RWPE2 (cell line): ENCODE measurements at places on chromosomes 12 and 14.

- DNase-seq, result no peak
These were observed 102.2 kb downstream of the ERC1 start for GRCh38 chr12:1093166-1093751.

- no peak for DNase-seq
These were observed 366.3 kb upstream of the GARIN6 start for GRCh38 chr12:99281277-99281676.

GRCh38 chr12:99413751-99414150 lies 233.8 kb upstream of the GARIN6 start:
- DNase-seq, result no peak

- no peak for DNase-seq
These were observed 139.9 kb downstream of the DUSP6 start for GRCh38 chr12:89212339-89212771.

GRCh38 chr14:47785058-47785457 lies 109.7 kb upstream of the MDGA2 start:
- no peak for DNase-seq

DNA sequence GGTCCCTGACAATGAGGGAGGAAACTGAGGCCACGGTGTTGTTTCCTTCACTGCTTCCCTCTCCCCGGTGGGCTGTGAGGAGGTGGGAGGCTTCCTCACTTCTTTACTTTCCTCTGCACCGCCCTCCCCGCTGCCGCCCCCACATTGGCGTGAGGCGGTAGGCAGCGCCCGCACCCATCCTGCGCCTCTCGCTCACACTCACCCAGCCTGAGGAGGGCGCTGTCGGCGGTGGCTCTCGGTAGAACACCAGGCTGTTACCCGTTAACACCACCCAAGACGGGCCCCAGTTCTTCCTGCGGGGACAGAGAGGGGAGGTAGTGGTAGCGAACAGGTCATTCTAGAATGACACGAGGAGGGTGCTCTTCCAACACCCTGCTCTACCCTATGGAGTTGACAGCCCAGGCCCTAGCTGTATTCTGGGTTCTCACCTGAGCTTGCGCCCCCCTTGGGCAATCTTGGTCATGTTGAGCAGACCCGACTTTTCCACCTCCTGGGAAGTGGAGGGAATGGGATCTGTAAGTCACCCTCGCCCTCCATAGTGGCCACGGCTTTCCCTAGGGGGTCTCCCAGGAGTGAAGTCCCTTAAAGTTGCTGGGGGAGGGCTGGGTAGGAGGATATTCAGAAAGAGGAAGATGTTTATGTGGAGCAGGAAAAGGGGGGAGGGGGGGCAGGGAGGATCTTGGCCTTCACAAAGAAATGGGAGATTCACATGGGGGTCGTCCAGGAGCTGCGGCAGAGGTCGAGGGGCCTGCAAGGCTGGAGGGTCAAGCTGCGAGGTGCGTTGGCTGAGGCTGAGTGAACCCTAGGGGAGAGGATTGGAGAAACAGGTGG lies 3.3 kb downstream of the ARHGAP9 start:
- DNase-seq, result no peak

- DNase-seq, result no peak
These were observed 5.8 kb downstream of the PTGER2 start for GRCh38 chr14:52319919-52320318.

DNA sequence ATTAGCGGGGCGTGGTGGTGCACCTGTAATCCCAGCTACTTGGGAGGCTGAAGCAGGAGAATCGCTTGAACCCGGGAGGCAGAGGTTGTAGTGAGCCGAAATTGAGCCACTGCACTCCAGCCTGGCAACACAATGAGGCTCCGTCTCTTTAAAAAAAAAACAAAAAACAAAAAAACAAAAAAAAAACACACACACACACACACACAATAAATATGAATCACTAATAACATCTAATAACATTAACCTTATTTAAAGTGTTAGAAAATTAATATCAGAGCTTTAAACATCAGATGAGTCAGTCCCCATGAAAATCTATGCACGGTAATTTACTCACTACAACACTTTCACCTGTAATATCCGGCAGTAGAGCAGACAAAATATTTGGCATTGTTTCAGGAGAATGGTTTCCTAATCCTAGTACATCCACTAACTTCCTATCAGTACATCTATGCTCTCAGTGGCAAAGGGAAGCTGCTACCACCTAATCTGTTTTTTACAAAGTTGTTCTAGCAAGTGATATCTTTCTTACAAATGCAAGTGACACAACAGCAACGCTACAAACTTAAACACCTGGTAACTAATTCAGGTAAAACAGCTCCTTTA lies 36.2 kb downstream of the MED13L start:
- no peak for DNase-seq

DNA sequence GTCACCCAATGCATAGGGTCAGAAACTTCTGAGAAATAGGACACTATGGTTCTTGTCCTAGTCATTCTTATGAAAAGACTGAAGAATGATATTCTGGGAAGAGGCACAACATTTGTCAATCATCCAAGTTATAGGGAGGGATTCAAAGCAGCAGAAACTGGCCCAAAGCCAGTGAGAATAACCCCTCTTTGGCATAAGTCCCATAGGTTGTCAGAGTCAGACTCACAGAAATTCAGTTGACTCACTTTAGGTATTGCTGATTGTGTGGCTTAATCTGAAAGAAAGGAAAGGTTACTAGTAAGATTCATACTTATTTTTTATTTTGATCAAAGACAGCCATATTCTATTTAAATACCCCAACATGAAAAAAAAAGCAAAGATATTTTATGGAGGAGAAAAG lies 151.0 kb downstream of the SRGAP1 start:
- DNase-seq, result no peak

DNA sequence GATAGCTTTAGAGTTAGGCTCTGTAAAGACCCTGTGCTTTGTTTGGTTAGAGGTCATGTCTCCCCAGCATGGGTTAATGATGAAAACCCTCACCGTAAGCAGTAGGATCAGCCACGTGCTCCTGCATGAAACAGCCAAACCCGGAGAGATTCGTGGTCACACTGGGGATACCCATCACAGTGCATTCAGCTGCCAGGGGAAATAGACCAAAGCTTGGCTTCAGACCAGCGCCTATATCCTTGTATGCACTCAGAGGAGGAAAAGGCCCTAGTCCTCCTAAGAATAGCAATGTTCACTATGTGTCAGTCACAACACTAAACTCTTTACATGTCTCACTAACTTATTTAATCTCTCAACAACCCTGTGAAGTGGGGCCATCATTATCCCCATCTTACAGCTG lies 16.3 kb downstream of the SPX start:
- DNase-seq, result no peak

DNA sequence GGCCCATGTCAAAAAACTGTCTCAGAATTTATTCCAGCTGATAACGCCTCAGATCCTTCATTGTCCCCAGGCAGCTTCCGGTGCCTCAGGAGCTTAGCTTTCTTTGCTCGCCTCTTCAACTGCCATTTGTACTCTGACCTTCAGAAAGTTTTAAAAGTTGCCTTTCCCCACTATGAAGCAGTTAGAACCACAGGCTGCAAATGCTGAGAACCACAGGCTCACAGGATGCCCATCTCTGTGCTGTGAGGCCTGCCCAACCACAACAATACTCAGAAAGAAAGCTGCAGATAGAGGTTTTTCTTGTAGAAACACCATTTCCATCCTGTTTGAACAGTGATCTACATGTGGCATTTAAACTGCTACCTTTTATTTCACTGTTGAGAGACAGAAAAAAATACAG lies 131.1 kb downstream of the PRKCH start:
- DNase-seq, result no peak

GRCh38 chr12:57129321-57129842 lies 1.1 kb downstream of the LRP1 start:
- no peak for DNase-seq

DNA sequence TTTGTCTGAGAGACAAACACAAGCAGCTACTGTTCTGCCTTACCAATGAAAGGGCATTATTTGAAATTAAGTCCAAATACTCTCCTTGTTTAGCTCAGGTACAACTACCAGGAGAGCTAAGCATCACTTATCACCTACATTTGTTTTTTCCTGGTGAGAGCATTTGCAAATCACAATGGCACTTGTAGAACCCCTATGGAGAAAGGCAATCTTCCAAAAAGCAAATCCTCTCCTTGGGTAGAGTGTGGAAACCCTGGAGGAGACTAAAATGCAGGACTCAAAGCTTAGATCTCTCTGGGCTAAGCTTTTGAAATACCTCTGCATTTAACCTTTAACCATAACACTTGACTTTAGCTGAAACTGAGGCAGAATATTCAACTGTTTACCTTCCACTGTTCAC lies 20.8 kb downstream of the GTSF1 start:
- DNase-seq, result no peak

DNA sequence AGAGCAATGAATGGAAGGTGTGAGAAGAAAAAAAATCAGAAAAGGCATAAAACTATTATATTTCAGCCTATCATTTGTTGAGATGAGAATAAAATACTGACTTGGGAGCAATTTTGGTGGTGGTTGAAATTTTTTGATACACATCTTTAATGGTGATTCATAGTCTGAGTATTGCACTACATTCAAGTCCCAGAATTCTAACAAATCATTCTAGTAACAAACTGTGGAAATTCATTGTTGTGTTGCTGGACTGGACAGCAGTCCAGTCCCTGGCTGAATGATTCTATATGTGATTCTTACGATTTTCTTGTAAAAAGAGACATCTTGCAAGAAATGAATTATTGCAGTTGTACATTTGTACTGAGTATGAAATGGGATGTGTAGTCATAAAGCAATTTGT lies 268.6 kb downstream of the TRHDE start:
- DNase-seq, result no peak

DNA sequence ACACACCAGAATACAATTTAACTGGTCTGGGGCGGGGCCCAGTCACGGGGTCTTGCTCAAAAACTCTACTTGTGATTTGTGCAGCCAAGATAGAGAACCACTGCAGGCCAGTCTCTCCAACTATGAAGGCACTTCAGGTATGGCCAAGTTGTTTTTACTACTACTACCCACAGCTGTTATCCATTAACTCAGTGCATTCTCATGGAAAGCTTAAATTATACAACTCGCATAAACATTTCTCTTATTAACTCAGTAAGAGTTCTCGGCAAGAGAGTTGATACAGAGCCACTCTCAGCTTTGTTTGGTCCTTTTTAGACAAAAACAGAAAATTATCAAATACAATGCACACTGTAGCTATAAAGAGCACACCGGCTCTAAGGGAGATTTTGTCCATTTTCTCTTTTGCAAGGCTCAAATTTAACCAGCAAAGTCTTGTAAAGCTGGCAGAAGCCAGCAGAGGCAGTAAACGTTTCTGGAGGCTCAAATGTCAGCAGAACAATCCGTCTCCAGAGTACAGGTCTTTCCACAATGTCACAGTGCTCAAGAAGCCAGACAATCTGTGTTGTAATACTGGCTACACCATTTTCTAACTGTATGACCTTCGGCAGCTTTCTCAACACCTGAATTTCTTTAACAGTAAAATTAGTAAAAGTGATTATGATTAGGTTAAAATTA lies 85.9 kb downstream of the PTGER2 start:
- no peak for DNase-seq

- no peak for DNase-seq
These were observed 565.8 kb upstream of the ATP2B1 start for GRCh38 chr12:90274407-90274806.

- DNase-seq, result no peak
These were observed 123.1 kb downstream of the ZFP36L1 start for GRCh38 chr14:68669603-68670358.

DNA sequence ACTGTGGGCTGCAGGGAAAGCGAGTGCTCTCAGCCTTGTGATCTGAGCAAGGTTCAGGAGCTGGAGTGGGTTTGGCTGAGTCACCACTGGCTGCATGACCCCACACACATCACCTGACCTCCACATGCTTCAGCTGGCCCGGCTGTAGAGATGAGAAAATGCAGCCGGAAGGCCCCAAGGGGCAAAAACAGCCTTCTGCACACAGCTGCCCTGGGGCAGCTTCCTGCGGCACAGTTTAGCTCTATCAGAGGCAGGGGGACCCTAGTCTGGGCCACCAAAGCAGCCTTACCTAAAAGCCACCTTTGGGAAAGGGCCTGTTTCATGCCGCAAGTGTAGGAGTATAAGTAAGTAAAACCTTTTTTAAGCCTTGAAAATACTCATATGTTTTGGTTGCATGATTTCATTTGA lies 123.3 kb downstream of the SSPN start:
- peak; percentile 53 for DNase-seq

GRCh38 chr12:24861766-24862540 lies 86.9 kb downstream of the BCAT1 start:
- DNase-seq, result no peak

- no peak for DNase-seq
These were observed 501.2 kb downstream of the PCNX1 start for GRCh38 chr14:71408362-71409030.

GRCh38 chr14:33420051-33420627 lies 481.5 kb downstream of the NPAS3 start:
- no peak for DNase-seq

DNA sequence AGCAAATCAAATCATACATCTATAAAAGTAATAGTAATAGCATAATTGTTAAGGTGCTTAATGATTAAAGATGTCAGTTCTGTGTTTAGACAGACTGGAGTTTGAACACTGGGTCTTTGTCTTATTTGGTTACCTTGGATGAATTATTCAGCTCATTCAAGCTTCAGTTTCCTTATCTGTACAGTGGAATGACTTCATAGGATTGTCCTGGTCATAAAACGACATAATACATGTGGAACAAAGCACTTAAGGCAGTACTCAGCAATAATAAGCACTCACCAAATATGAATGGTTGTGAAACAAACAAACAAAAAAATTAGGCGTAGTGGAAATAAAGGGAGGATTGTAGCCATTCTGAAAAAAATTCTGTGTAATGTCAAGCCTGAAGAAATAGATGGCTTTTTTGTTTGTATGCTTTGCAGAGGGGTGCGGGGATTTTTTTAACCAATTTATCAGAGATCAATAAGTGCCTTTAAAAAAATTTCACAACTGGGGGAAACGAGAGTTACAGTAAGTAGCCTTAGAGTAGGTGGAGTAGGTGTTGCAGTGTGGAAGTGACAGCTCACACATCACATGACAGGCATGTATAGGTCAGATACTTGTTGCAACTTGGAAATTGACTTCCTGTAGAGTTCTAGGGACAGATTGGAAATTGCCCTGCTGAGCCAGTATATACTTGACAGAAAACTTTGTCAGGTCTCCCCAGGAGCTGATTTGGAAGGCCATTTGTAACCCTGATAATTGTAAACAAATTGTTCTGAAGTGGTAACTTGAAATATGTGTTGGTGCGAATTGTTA lies 157.7 kb downstream of the SLC15A5 start:
- DNase-seq, result no peak

DNA sequence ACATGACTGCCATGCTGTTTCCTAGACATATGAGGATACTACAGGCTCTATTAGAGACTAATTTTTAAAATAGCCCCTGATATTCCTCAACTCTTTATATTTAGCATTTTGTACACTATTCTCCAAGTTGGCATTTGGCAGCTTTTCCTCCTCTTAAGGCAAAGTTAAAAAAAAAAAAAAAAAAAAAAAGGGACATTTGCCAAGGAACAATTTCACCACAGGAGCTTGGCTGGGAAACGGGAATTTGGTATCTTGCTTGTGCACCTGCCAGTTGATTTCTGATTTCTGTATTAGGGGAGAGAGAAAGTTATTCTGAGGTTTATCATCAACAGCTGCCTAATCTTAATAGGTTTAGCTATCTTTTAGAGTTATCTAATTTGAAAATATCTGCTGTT lies 87.2 kb downstream of the CAND1 start:
- DNase-seq, result no peak

GRCh38 chr12:53602176-53602864 lies 23.9 kb downstream of the ATF7 start:
- DNase-seq, result no peak

- no peak for DNase-seq
These were observed 87.4 kb downstream of the OTOGL start for GRCh38 chr12:80186727-80187217.

GRCh38 chr12:104596898-104597843 lies 140.4 kb downstream of the CHST11 start:
- no peak for DNase-seq
